Putamen (tissue), 1 donor: ENCODE measurements at places on chromosomes 4 and X.
A peak's percentile ranks its signal among the peaks of the same experiment; 100 is the strongest.

- DNase-seq: peak; percentile 62
Measured at GRCh38 chrX:103607364-103608305, at the start of gene TCEAL3. TSS of gene TCEAL3 (plus strand) at chrX:103607963. CDS start at chrX:103609065, 1,102 bp downstream.

GRCh38 chr4:40525752-40526598 is 103.7 kb downstream of the RBM47 start:
- no peak for DNase-seq

DNA sequence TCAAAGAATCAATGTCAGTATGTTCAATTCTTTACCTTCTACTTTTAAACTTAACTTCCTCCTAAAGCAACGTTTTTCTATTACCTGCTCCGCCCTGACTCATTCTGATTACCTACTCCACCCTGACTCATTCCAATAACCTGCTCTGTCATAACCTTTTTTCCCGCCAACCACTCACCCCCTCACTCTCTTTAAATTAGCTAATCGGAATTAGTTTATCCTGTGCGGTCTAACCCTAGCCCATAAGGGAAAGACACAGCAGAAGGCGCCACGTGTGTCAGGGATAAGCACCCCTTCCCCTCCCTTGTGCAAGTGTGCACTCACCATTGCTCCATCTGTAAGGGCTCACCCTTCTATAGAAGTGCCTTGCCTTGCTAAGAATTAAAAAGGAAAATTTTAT is 64.4 kb downstream of the EIF4E start:
- peak; percentile 2 for DNase-seq

- no peak for DNase-seq
Measured at GRCh38 chr4:169440446-169440845, 169.7 kb upstream of the SH3RF1 start.

- no peak for DNase-seq
Measured at GRCh38 chr4:80116516-80116915, 43.5 kb upstream of the ANTXR2 start.

- no peak for DNase-seq
Measured at GRCh38 chr4:6989331-6989923, 53.7 kb upstream of the TADA2B start.

DNA sequence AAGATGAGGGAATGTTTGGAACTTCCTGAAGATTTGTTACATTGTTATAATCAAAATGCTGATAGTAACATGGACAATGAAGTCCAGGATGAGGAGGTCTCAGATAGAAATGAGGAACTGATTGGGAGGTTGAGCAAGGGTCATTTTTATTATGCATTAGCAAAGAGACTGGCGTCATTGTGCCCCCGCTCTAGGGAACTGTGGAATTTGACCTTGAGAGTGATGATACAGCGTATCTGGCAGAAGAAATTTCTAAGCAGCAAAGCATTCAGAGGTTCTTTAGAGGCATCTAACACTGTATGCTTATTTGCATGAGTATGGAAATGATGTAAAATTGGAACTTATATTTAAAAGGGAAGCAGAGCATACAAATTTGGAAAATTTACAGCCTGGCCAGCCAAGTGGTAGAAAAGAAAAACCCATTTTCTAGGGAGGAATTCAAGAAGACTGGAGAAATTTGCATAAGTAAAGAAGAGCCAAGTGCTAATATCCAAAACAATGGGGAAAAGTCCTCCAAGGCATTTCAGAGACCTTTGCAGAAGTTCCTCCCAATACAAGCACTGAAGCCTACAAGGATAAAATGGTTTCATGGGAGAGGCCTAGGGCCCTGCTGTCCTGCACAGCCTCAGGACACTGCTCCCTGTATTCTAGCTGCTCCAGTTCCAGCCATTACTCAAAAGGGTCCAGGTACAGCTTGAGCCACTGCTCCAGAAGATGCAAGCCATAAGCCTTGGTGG is 483.0 kb upstream of the NDST4 start:
- no peak for DNase-seq

- DNase-seq: no peak
Measured at GRCh38 chr4:153766758-153767157, 6.9 kb upstream of the RNF175 start.

GRCh38 chr4:137532869-137533236 is 559 bp upstream of the PCDH18 start:
- no peak for DNase-seq

DNA sequence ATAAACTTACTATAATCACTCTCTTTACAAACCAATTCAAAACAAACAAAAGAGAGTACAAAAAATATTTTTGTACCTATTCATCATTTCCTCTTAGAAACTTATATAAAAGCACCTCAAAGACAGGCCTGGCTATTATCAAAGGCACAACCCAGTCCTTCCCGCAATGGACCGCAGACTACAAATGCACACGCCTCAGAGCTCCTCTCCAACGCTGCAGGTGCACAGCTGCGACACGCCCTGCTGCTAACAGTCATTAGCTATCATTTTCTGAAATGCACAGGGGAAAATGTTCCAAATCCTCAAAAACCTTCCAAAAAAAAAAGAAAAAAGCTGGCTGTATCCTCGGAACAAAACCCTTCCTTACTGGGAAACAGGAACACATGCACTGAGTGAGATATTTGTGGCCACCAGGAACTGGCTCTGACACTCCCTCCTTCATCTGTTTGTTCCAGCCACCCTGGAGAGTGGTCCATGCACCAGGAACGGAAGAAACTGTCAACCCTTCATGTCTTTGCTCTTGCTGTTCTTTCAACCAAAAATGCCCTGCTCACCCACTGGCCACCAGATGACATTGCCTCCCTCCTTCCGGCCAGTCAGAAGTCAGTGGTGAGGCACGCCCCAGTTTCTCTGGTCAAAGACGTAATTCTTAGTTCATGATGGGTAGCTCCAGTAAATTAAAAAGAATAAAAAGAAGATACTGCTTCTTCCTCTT is 16.7 kb downstream of the IRF2 start:
- DNase-seq: no peak

GRCh38 chrX:48897157-48897624 is 377 bp downstream of the TIMM17B start:
- DNase-seq: no peak

- no peak for DNase-seq
Measured at GRCh38 chr4:3188118-3188517, 60.8 kb upstream of the MSANTD1 start.

DNA sequence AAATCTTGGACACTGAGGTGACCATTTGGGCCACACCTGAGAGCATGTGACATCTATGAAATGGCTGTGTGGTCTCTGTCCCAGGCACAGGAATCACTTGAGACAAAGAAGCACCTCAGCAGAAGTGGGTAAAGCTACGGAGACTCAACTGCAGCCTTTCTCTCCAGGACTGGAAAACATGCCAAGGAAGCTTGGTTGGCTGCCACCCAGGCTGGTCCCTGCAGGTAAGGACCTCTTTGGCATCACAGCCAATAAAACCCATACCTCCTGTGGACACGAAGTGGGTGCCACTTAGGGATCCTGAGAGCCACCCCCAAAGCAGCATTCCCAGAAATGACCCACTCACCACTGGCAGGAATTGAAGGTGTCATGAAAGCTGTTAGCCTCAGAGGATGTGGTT is 74.6 kb downstream of the LEF1 start:
- DNase-seq: no peak

GRCh38 chr4:180828455-180829018 is 1414.7 kb upstream of the TENM3 start:
- DNase-seq: peak; percentile 64

- DNase-seq: no peak
Measured at GRCh38 chr4:97911236-97911906, 231.9 kb downstream of the STPG2 start.

DNA sequence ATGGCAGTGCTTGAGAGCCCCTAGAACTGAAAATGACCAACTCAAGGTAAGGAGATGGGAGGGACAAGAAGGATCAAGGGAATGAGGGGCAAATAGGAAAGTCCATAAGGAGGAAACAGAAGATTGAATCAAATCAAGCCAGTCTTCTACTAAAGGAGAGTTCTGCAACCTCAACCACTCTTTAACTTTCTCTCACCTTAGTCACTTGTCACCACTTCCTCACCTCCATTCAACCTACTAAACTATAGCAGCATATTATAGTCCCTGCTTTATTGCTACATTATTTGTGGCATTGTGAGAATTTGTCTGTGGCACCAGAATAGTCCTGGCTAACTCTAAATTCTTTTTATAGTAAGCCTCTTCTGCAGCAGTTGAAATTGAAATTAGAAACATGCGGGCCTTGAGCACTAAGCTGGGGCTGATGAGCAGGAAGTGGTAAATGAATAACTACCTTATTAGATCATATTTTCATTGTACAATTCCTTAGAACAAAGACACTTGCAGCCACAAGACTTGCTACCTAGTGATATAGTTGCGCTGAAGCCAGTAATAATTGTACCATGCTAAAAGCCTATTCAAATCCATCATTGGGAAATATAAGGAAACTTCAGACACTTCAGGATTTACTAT is 336.9 kb downstream of the ZNF674 start:
- DNase-seq: no peak

DNA sequence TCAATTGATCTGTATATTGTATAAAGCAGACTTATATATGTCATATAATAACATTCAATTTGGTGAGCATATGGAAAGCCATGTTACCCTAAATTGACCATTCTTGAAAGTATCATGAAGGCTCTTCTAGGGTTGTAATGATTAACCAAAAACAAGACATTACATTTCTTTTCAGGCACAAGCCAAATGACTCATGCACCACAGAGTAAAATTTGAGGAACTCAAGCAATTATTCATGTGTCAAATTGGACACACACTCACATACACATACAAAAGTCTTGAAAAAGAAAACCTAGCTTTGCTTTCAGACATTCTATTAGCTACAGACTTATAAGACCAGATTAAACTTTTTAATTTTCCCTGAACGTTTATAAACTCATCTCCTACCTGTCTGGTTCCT is 146.5 kb upstream of the PCDH18 start:
- DNase-seq: no peak

DNA sequence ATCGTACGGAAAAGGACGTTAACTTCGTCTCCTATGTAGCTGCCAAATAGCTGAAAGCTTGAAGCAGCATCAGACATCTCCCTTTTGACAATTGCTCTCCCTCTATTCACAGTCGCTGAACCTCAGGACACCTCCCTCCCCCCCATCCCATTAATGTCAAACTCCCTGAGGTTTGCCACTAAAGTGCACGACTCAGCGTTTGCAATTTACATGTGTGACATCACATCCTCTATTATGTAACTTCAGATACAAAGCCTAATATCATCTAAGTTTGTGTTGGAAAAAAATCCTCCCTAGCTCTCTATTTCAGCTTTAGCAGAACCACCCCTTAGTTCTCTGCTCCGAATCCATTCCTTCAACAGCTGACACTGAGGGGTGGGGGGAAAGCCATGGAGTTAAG is 5.5 kb upstream of the NR3C2 start:
- DNase-seq: peak; percentile 73

- DNase-seq: no peak
Measured at GRCh38 chrX:141652286-141652685, 46.3 kb downstream of the SPANXD start.

- no peak for DNase-seq
Measured at GRCh38 chrX:22430701-22431100, 158.0 kb downstream of the CBLL2 start.

GRCh38 chr4:113849771-113850170 is 88.2 kb upstream of the CAMK2D start:
- no peak for DNase-seq

GRCh38 chr4:58477513-58477912 is 1367.3 kb upstream of the IGFBP7 start:
- no peak for DNase-seq

- no peak for DNase-seq
Measured at GRCh38 chrX:45621376-45622041, 420.8 kb upstream of the DIPK2B start.

GRCh38 chr4:114393295-114394038 is 205.1 kb upstream of the UGT8 start:
- no peak for DNase-seq

DNA sequence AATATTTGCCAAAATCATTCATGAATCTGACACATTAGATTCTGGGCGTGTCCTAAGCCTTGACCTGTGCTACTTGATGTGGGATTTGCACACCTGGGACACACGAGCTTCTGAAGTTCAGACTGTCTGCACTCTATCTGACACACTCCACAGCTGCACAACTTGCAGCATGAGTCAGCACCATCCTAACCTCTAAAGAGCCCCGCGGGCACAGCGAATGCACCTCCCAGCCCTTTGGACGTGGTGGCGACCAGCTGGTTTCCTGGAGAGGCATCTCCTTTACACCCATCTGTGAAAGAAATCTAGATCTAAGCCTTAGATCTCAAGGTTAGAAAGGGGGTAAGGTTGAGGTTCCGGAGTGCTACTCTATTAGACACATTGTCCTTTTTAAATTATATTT is 69.2 kb downstream of the SORBS2 start:
- no peak for DNase-seq

- DNase-seq: peak; percentile 32
Measured at GRCh38 chr4:41678086-41678816, 70.3 kb downstream of the PHOX2B start.

GRCh38 chrX:20595928-20596575 is 329.3 kb upstream of the RPS6KA3 start:
- peak; percentile 21 for DNase-seq

DNA sequence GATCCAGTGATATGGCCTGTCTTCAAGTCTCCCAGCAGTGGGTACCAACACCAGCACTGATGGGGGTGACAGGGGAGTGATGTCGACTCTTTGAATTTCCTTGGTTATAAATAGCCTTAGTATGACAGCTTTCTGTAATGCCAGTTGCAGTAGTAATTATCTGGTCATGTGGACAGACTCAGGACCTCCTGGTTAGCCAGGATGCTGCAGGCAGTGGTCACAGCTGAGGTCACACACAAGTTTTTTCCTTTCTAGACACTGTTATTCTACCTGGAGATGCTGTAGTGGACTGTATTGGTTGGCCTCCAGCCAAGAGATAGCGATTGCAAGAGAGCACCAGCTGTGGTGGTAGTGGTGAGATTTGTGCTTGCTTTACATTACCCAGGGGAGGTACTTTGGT is 63.6 kb downstream of the UPRT start:
- no peak for DNase-seq

GRCh38 chr4:157832596-157832995 is 340.2 kb downstream of the GASK1B start:
- DNase-seq: no peak

DNA sequence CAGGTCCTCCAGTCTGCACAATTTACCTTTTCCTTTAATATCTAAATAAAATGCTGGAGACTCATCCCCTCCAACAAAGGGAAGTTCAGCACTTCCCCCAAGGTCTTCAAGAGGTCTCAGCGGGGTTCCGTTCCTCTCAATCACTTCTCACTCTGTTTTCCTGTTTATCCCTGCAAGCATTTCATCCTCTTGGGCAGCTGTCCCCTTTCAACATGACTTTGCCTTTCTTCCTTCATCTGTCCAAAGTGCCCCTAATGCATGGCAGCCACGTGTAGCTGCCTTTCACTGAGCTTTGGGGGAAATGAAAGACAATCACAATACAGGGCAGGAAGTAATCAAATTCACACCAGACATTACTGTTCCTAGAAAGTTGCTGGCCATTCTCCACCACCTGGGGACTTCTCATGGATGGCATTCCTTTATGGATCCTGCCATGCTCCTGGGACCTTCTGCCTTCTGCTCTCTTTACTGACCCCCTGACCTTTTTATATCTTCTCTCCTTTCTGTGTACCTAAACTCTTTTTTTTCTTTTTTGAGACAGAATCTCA is 79.7 kb upstream of the USP9X start:
- no peak for DNase-seq

- DNase-seq: no peak
Measured at GRCh38 chrX:16876696-16877095, 6.5 kb upstream of the RBBP7 start.

- DNase-seq: no peak
Measured at GRCh38 chr4:185529413-185529812, 5.9 kb downstream of the PDLIM3 start.
